ENCODE measurements at places on chromosomes 6 and 20. TPM values are rescaled to one million over a fixed set of nuclear protein-coding genes. Genes with fewer than 3 reads are reported as not detected.

The PSORS1C2 gene
- not detected for total RNA-seq

DNA sequence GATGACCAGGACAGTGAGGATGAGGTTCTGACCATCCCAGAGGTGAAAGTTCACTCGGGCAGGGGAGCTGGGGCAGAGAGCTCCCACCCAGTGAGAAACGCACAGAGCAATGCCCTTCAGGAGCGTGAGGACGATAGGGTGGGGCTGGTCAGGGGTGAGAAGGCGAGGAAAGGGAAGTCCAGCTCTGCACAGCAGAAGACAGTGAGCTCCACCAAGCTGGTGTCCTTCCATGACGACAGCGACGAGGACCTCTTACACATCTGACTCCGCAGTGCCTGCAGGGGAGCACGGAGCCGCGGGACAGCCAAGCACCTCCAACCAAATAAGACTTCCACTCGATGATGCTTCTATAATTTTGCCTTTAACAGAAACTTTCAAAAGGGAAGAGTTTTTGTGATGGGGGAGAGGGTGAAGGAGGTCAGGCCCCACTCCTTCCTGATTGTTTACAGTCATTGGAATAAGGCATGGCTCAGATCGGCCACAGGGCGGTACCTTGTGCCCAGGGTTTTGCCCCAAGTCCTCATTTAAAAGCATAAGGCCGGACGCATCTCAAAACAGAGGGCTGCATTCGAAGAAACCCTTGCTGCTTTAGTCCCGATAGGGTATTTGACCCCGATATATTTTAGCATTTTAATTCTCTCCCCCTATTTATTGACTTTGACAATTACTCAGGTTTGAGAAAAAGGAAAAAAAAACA lies 16.6 kb upstream of the SLC22A1 start:
- no peak for DNase-seq

- no peak for DNase-seq
These were observed 95.0 kb downstream of the CDH26 start for GRCh38 chr20:60053125-60053817.

DNA sequence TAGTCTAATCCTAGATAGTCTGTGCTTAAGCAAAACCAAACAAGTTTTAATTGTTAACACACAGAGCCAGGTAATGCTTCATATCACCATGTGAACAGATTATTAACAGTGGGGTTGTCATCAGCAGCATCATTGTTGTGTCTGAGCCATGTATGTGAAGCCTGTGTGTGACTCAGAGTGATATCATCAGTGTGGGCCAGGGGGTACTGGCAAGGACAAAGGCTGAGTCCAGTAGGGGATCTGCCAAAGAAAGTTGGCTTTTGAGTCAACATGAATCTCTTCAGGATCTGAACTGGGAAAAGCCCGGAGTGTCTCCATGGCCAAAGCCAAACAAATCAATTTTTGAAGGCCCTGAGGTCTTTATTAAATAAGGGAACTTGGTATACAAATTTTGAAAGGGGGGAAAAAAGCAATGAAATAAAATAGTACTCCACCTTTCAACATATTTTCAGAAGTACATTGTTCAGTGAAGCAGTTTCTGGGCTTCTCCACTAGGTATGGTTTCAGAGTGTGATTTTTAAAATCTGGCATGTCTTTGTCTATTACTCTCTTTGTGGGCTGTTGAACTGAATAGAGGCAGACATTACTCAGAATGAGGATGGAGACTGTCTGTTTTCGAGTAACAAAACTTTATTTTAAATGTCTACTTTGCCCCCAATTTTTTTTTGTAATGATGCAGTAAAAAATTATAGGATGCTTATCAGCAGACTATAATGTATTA lies 444.2 kb upstream of the JAG1 start:
- DNase-seq = no peak

The TBC1D22B gene
- 23.2 TPM for total RNA-seq

The BPIFA1 gene
- not detected for total RNA-seq

The HSPA12B gene
- not detected for total RNA-seq

GRCh38 chr6:121951918-121952379 lies 447.5 kb upstream of the HSF2 start:
- DNase-seq = no peak

GRCh38 chr6:28817808-28818145 lies 106.0 kb downstream of the TRIM27 start:
- no peak for DNase-seq

The PPP1R3G gene
- not detected for total RNA-seq

- no peak for DNase-seq
These were observed 22.0 kb upstream of the PERP start for GRCh38 chr6:138129190-138129589.

The TPX2 gene
- 114 TPM for total RNA-seq

GRCh38 chr6:152110886-152111820 lies 303.7 kb downstream of the ESR1 start:
- DNase-seq = no peak

DNA sequence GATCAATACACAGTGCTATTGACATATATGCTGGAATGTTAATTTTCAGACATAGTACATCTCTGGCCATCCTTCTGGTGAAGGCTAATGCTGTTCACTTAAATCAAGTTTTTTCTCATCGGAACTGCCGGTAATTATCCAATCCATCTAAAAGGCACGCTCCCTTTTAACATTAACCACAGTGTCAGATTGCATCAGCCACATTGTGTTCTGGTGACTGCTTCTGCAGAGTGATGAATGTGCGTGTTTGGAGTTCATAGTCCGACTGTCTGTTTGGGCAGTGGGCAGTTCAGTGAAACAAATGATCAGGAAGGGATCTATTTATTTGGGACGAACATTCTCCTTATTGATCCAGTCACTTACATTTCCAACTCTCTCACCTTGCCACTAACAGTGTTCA lies 49.5 kb downstream of the SOBP start:
- DNase-seq = no peak

DNA sequence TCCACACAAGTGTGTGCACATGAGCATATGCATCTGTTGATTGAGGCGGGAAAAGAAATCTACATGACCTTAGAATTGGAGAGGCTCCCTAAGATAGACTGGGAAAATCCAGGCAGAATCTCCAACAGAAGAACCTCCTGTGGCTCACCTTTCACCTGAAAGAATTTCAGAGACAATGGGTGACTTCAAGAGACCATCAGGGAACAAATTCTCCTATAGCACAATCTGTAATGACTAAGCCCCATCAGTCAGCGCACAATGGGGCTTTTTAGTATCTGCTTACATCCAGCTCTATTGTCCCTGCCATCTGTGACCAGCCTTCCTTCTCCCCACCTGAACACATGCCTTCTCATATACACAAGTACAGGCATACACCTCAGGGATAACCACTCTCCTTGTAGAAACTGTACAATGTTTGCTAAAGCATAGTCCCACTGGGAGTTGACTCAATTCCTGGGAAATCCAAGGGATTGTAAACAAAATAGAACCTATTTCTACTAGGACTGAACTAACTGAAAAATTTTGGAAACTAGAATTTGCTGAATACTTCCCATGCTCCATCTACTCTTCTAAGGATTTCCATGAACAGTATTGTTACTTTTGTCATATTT lies 150.8 kb upstream of the STXBP5 start:
- no peak for DNase-seq

The POM121L2 gene
- not detected for total RNA-seq

DNA sequence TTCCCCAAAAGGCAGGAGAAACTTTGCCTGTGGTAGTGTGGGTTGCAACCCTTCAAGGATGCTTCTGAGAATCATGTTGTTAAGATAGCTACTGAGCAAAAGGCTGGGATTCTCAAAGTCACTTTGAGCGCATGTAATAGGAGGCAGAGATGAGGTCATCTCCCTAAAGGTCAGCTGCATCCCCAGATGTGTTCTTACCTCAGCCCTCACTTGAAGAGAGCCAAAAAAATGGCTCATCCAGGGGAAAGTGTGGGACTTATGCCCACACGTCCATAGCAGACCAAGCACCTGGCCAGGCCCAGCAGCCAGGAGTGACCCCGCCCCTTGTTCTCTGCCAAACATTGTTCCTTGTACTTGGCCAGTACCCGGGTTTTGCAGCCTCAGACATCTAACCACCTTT lies 187.0 kb upstream of the BMP2 start:
- DNase-seq = no peak

The CCN2 gene
- total RNA-seq = not detected

GRCh38 chr6:13278991-13279390 lies 49.3 kb downstream of the TBC1D7 start:
- no peak for DNase-seq

The GHRH gene
- total RNA-seq = not detected

DNA sequence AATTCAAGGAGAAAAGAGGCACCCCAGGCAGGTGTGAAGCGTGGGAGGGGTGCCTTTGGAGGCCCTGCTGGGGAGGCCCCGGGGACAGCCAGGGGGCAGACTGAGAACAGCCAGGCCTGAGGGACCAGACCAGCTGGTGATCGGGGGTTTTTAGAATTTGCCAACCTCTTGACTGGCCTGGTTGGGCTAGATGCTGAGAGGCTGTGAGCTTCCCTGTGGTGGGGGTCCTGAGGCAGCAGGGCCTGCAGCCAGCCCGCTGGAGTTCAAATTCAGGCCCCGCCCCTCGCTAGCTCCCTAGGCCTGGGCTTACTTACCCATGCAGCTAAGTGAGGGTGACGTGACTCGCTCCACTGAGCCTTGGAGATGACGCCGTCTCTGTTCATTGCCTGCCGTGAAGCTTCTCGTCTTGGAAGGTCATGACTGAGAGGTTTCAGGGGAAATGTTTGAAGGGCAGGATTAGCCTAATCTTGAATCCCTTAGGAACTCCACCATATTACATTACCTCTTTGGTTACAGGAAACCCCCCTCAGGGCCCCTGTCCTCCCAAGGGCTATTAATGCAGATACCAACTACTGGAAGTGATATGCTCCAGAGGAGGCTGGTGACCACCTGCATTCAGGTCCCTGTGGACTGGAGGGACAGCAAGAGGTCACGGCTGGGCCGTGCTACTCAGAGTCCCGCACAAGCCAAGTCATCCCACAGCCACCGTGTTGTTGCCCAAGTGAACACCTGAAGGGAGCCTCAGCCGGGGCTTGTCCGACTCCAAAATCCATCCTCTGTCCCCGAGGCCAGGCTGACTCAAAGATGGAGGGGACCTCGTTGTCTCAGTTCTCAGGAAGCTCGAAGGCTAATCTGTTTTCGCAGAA lies 73.9 kb upstream of the DUSP22 start:
- DNase-seq = no peak

- DNase-seq = no peak
These were observed 26.5 kb downstream of the EIF2S2 start for GRCh38 chr20:34085544-34086040.

- no peak for DNase-seq
These were observed 4.0 kb upstream of the RIPOR3 start for GRCh38 chr20:50695135-50695872.

The GLP1R gene
- total RNA-seq = 2.1 TPM

GRCh38 chr6:43339168-43339567 lies 30.3 kb downstream of the ZNF318 start:
- DNase-seq = no peak

- no peak for DNase-seq
These were observed 179.1 kb downstream of the SYNE1 start for GRCh38 chr6:152457949-152458624.

The LRRC73 gene
- total RNA-seq = 0.32 TPM

DNA sequence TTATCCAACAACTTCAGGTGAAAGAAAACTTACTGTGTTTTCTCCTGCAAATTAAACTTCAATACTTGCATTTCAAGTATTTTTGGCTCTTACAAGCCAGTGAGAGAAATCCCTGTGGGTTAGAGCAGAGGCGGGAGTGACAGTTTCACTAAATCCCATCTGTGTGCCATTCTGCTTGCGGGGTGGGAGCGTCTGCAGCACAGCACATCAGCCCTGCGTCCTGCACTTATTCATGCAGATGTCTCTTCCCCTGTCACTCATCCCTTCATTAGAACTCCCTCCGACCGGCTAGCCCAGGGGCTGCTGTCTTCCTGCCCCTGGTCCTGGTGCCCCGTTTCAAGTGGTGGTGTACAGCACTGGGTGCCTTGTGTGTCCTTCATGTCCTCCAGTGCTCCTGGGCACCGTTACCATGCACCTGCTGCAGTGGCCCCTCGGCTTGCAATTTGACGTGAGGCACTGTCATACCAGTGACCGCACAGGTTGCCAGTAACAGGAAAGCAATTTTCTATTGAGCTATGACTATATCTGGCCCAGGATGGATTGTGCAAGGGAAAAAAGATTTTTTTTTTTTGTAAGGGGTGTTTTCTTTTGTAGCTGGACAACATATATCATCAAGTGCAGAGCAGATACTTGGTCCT lies 59.4 kb downstream of the INSM1 start:
- DNase-seq = no peak

GRCh38 chr6:169069356-169069755 lies 184.3 kb downstream of the THBS2 start:
- DNase-seq = no peak

The KIF25 gene
- total RNA-seq = 0.34 TPM

The LATS1 gene
- total RNA-seq = 24.6 TPM

DNA sequence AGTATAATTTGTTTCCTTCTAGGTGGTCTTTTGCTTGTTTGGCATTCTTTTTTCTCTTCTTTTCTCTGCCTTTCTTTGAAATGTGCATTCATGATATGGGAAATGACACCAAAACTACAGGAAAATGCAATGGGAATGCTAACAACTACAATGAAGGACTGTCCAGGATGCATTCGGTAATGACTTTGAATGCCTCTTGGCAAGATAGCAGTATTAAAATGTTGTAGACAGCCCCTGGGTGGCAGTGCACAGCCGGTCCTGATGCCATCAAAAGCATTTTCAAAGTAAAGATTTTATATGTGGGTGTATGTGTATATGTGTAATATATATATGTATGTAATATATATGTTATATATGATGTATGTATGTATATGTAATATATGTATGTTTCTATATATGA lies 218.8 kb upstream of the MMS22L start:
- no peak for DNase-seq

DNA sequence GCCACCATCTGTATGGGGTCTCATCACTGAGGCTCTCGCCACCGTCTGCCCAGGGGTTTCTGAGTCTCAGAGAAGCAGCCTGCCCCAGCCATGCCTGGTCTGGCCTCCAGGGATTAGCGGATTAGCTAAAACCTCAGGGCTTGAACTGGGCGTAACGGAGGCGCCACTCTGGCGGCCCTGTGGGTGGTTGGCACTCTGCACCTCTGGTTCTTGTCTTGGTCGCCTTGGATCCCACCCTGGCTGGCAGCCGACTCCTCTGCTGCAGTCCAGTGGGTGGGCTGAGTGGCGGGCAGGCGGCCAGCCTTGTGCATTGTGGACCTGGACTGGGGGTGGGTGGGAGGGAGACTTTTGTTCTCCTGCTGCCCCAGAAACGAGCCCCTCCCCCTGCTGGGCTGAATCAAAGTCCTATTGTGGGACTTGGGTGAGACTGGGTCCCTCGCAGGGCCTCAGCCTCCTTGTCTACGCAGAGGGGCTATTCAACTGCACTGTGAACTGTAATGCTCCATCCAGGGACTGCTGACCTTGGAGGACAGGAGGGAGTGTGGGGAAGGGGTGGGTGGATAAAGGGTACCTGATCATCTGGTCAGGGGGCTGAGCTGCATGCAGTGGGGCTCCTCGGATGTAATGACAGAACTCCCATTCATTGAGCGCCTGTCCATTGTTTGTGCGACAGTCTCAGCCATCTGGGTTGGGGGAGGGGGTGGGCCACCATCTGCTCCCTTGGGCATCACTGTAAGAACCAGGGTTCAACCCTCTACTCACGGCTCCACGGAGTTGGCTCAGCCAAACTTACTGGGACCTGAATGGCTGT lies 23.9 kb downstream of the SUN5 start:
- no peak for DNase-seq

Data from activated T-cell treated with anti-CD3 and anti-CD28 coated beads, Interleukin-2, amount 50 U/mL, for 72 hours (primary cell).